ENCODE measurements at places on chromosomes 7 and 10. TPM values are rescaled to one million over a fixed set of nuclear protein-coding genes. Genes with fewer than 3 reads are reported as not detected.

The ETV1 gene
- polyA plus RNA-seq: 3.5 TPM

The ATRNL1 gene
- polyA plus RNA-seq: not detected

The TFEC gene
- 12.2 TPM for polyA plus RNA-seq

The LAMB4 gene
- 0.12 TPM for polyA plus RNA-seq

The APBB1IP gene
- polyA plus RNA-seq: 1.1 TPM

The C10orf95 gene
- not detected for polyA plus RNA-seq

The FRMD4A gene
- polyA plus RNA-seq: 16.9 TPM

The AKR1C1 gene
- 12.2 TPM for polyA plus RNA-seq

GRCh38 chr10:19713159-19713558 lies 103.1 kb upstream of the PLXDC2 start:
- no peaks in the 10 kb centered on the region for H3K4me1 ChIP-seq
- H3K27me3 ChIP-seq: no peaks in the 10 kb centered on the region
- peaks cover 16% of the 10 kb centered on the region for H3K36me3 ChIP-seq
- DNase-seq: no peak

- DNase-seq: peak; percentile 42
- no peaks in the 10 kb centered on the region for H3K4me1 ChIP-seq
Measured at GRCh38 chr10:118332236-118332635, 9.9 kb downstream of the FAM204A start.

DNA sequence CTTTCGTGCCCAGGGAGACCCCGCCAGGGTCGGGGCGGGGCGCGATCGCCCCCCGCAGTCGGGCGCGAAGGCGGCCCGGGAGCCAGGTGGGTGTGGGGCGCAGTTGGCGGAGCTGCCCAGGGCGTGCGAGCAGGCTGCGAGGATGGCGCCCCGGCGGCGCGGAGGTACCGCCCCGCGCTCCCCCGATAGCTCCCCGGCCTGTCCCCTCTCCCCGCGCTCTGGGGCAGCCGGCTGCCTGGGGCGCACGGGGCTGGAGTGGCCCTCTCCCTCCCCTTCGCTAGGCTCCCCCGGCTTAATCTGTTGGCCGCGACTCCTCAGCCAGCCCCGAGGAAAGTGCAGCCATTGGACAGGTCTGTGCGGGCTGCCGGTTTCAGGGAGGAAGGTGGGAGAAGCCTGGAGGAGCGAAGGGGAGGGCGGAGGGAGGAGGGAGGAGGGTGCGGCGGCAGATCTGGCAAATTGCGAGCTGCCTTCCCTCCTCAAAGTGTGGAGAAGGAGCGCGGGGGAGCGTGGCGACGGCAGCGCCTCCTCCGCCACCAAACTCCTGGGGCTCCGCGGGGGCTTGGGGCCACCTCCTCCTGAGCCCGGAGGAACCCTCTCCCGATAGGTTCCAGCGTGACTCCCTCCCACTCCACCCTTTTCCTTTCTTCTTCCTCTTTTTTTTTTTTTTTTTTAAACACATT lies 361 bp upstream of the PLXDC2 start:
- peak overlapping the region; percentile 76 for H3K4me3 ChIP-seq
- peak; percentile 50 for DNase-seq
- H3K27me3 ChIP-seq: no peaks in the 10 kb centered on the region
- H3K27ac ChIP-seq: peak overlapping the region; percentile 8
- H3K4me1 ChIP-seq: peaks cover 2% of the 10 kb centered on the region

DNA sequence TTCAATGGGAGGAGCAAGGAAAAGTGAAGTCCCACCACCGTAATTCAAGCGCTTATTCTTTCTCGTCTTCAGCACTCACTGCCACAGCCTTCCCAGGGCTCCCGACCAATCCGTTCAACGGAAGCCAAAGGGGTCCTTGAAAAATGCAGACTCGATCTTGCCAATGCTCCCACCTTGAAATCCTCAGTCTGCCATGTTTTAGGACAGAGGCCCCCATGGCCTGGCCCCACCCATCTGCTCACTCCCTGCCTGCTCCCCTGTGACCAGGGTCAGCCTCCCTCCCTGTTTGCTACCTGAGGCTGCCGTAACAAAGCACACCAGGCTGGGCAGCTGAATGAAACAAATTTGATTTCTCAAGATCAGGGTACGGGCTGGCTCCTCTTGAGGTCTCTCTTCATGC lies 3.0 kb upstream of the DNAAF5 start:
- peaks cover 32% of the 10 kb centered on the region for H3K36me3 ChIP-seq
- no peaks in the 10 kb centered on the region for H3K27me3 ChIP-seq
- DNase-seq: no peak
- H3K27ac ChIP-seq: no peak overlapping the region
- H3K4me3 ChIP-seq: no peak overlapping the region

GRCh38 chr10:112695539-112695938 lies 248.5 kb downstream of the VTI1A start:
- H3K27ac ChIP-seq: no peak overlapping the region
- DNase-seq: peak; percentile 80
- H3K36me3 ChIP-seq: no peaks in the 10 kb centered on the region
- peaks cover 2% of the 10 kb centered on the region for H3K4me1 ChIP-seq

DNA sequence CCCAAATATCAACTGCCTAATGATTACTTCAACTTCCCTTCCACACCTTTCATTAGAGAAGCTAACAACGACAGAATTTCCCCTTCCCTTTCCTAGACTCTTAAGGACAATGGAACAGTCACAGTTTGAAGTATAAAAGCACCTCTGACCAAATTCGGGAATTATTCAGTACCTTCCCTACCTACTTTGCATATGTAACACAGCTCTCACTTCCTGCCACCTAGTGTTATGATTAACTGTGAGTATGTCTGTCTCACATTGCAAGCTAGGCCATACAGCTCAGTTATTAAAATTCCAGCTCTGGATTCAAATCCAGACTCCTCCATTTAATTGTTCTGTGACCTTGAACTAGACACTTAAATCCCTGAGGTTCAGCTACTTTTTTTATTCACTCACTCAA lies 44.8 kb upstream of the HPSE2 start:
- H3K27me3 ChIP-seq: peaks cover 2% of the 10 kb centered on the region
- H3K36me3 ChIP-seq: no peaks in the 10 kb centered on the region
- H3K27ac ChIP-seq: peak overlapping the region; percentile 44
- H3K4me3 ChIP-seq: no peak overlapping the region
- no peak for DNase-seq

- no peak overlapping the region for H3K27ac ChIP-seq
- no peaks in the 10 kb centered on the region for H3K4me1 ChIP-seq
- DNase-seq: no peak
- no peak overlapping the region for H3K4me3 ChIP-seq
Measured at GRCh38 chr7:123415625-123416024, 118.8 kb downstream of the IQUB start.

- H3K4me3 ChIP-seq: no peak overlapping the region
- no peaks in the 10 kb centered on the region for H3K27me3 ChIP-seq
- H3K4me1 ChIP-seq: no peaks in the 10 kb centered on the region
- H3K27ac ChIP-seq: no peak overlapping the region
Measured at GRCh38 chr7:16121876-16122390, 299.4 kb downstream of the CRPPA start.

DNA sequence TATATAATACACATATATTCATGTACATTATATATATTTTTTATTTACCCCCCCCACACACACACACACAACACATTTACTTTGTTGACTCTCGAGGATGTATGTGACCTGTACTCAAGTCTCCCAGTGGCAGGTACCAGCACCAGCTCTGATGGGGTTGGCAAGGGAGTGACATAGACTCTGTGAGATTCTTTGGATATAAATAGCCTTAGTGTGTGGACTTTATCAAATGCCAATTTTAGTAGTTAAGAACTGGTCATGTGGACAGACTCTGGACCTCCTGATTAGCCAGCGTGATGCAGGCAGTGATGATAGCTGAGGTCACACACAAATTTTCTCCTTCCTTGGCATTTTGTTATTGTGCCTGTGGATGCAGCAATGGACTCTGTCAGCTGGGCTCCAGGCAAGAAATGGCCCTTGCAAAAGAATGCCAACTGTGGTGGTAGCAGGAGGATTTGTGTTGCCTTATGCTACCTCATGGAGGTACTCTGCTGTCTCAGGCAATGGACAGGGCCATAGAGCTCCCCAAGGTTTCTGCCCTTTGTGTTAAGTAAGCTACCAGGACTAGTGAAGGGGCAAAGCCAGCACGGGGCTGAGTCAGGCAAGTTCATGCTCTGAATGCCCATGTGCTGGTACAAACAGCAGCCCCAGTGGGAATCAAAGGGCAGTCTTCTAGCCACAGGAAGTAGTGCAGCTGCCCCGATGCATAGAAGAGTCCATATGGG lies 224.6 kb upstream of the ZWINT start:
- DNase-seq: no peak
- no peaks in the 10 kb centered on the region for H3K27me3 ChIP-seq
- H3K36me3 ChIP-seq: no peaks in the 10 kb centered on the region
- no peak overlapping the region for H3K27ac ChIP-seq

DNA sequence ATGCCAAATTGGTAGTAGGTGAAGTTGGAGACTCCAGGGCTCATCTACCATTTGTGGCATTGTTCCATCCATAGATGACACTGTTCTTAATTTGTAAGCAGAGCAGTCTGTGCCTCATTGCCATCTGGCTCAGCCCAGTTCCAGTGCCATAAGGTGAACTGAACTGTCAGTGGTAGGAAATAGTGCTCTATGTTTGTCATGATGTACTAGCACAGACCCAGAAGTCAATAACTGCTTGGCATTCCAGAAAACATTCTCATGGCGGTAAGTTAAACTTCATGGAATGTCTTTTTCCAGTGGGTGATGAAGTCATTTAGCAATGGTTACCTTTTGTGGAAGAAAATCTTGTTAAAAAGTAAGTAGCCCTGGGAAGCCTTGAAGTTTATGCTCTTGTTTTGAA lies 302.7 kb downstream of the SUGCT start:
- no peaks in the 10 kb centered on the region for H3K4me1 ChIP-seq
- no peak overlapping the region for H3K4me3 ChIP-seq
- no peak for DNase-seq
- no peaks in the 10 kb centered on the region for H3K36me3 ChIP-seq

- H3K27ac ChIP-seq: no peak overlapping the region
- no peaks in the 10 kb centered on the region for H3K4me1 ChIP-seq
- H3K36me3 ChIP-seq: no peaks in the 10 kb centered on the region
- no peaks in the 10 kb centered on the region for H3K27me3 ChIP-seq
- no peak for DNase-seq
Measured at GRCh38 chr7:18534481-18534880, 38.9 kb downstream of the HDAC9 start.

GRCh38 chr10:31759124-31759798 lies 169.4 kb downstream of the ARHGAP12 start:
- H3K4me1 ChIP-seq: no peaks in the 10 kb centered on the region
- peak overlapping the region; percentile 97 for H3K27ac ChIP-seq
- peak; percentile 95 for DNase-seq
- H3K4me3 ChIP-seq: peak overlapping the region; percentile 94
- H3K36me3 ChIP-seq: no peaks in the 10 kb centered on the region

DNA sequence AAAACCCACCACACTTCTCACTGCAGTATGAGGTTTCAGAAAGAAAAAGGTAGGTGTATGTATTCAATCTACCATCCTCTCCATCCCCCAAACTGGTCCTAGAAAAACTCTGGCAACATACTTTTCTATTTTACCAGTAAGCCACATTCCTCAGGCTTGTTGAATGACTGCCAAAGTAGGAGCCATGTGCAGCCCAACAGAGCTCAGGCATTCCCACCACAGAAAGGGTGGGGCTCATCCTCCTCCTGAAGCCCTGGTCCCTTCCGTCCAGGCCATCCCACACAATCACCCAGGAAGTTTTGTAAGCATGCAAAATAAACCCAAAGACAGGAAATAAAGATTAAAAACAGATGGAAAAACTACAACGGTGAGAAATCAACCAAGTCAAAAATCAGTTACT lies 57.2 kb downstream of the MAD1L1 start:
- H3K4me1 ChIP-seq: peaks cover 4% of the 10 kb centered on the region
- H3K27ac ChIP-seq: no peak overlapping the region
- peaks cover 30% of the 10 kb centered on the region for H3K36me3 ChIP-seq
- H3K4me3 ChIP-seq: no peak overlapping the region
- DNase-seq: no peak

DNA sequence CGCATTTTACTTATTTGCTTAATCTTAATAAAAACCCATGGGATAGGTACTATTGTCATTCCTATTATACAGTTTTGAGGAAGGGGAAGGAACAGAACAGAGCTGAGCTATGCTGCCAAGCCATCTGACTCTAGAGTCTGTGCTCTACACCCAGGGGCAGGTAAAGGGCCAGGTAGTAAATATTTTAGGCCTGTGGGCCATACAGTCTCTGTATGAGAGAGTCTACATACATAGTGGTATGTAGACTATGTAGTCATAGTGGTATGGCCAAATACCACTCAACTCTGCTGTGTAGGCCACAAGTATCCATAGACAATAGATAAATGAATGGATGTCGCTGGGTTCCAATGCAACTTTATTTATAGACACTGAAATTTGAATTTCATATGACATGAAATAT lies 3.4 kb upstream of the SRI start:
- no peak overlapping the region for H3K27ac ChIP-seq
- H3K36me3 ChIP-seq: no peaks in the 10 kb centered on the region
- H3K4me3 ChIP-seq: no peak overlapping the region
- no peaks in the 10 kb centered on the region for H3K27me3 ChIP-seq
- peaks cover 2% of the 10 kb centered on the region for H3K4me1 ChIP-seq

- no peaks in the 10 kb centered on the region for H3K36me3 ChIP-seq
- no peak overlapping the region for H3K27ac ChIP-seq
- no peaks in the 10 kb centered on the region for H3K4me1 ChIP-seq
- no peak overlapping the region for H3K4me3 ChIP-seq
- DNase-seq: peak; percentile 63
Measured at GRCh38 chr10:122279725-122280141, 8.6 kb downstream of the BTBD16 start.

GRCh38 chr10:55426138-55426537 lies 625.1 kb upstream of the PCDH15 start:
- H3K27me3 ChIP-seq: no peaks in the 10 kb centered on the region
- H3K4me1 ChIP-seq: no peaks in the 10 kb centered on the region
- H3K4me3 ChIP-seq: no peak overlapping the region
- H3K36me3 ChIP-seq: no peaks in the 10 kb centered on the region
- H3K27ac ChIP-seq: no peak overlapping the region

- no peaks in the 10 kb centered on the region for H3K36me3 ChIP-seq
- H3K27me3 ChIP-seq: no peaks in the 10 kb centered on the region
- peaks cover 16% of the 10 kb centered on the region for H3K4me1 ChIP-seq
- H3K4me3 ChIP-seq: peak overlapping the region; percentile 37
- peak; percentile 57 for DNase-seq
Measured at GRCh38 chr10:6200734-6201515, 1.8 kb upstream of the PFKFB3 start.

- no peak overlapping the region for H3K27ac ChIP-seq
- H3K4me1 ChIP-seq: no peaks in the 10 kb centered on the region
- no peaks in the 10 kb centered on the region for H3K36me3 ChIP-seq
- no peaks in the 10 kb centered on the region for H3K27me3 ChIP-seq
- no peak overlapping the region for H3K4me3 ChIP-seq
Measured at GRCh38 chr10:132993271-132994184, 51.2 kb upstream of the CFAP46 start.
